ENCODE measurements at places on chromosomes 13 and 19.

DNA sequence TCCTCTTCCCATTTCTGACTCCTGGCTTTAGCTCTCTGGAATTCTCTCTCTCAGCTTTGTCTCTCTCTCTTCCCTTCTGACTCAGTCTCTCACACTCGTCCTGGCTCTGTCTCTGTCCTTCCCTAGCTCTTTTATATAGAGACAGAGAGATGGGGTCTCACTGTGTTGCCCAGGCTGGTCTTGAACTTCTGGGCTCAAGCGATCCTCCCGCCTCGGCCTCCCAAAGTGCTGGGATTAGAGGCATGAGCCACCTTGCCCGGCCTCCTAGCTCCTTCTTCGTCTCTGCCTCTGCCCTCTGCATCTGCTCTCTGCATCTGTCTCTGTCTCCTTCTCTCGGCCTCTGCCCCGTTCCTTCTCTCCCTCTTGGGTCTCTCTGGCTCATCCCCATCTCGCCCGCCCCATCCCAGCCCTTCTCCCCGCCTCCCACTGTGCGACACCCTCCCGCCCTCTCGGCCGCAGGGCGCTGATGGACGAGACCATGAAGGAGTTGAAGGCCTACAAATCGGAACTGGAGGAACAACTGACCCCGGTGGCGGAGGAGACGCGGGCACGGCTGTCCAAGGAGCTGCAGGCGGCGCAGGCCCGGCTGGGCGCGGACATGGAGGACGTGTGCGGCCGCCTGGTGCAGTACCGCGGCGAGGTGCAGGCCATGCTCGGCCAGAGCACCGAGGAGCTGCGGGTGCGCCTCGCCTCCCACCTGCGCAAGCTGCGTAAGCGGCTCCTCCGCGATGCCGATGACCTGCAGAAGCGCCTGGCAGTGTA is 2.7 kb downstream of the APOE start:
- no peak for DNase-seq

DNA sequence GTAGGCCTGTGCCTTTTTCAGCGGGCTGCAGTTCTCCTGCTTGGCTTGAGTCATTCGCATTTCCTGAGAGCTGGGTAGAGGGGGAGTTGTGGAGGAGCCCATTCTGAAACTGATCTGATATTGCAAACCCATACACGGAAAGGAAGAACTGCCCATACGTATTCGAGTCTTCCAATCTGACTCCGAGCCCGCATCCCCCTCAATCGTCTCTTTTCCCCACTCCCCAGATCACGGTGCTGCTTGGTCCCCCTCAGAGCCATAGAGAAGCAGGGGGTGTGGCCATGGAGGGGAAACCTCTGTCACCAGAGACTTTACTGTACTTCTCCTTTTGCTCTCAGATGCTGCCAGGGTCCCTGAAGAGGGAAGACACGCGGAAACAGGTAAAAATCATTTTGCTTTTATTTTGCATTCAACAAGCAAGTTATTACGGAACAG is at the start of gene CD22:
Gene CD22 (plus strand): TSS at position 337 of the 435 bp plus-strand sequence. CDS start 2,854 bp downstream, outside the sequence.
- DNase-seq, result no peak

- DNase-seq, result no peak
Observed at GRCh38 chr13:39415008-39415802, 187.8 kb downstream of the LHFPL6 start.

DNA sequence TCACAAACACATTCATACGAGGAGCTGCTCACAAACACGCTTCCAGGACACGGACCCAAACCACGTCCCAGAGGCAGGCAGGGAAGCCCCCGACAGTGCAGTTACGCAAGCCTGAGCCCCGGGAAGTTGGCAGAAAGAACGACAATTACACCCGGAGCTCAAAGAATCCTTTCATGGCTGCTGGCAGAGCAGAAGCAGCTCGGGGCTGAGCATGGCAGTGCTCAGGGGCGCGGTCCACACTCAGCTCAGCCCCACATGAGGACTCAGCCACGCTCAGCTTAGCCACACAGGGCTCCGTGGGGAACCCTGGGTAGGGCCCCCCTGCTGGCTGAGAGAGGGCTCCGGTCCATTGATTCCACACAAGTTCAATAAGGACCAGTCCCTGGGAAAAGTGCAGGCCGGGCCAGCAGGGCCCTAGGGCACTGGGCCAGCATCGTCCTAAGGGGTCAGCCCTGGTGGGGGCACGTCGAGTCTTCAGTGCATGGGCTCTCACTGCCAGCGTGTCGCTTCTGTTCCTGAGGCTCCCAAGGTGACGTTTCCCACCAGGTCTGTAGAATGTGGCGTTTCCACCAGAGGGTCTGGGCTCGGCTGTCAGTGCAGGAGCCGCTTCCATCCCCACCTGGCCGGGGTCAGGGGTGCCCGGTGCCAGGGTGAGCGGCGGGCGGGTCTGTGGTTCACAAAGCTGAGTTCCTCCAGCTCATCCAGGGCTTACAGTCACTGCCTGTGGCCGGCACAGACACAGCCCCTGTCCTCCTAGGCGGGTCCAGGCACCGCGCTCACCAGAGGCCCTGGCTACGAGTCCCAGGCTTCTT is 23.1 kb downstream of the GAS6 start:
- no peak for DNase-seq

GRCh38 chr13:64525687-64526086 is 2704.4 kb downstream of the PCDH9 start:
- no peak for DNase-seq

DNA sequence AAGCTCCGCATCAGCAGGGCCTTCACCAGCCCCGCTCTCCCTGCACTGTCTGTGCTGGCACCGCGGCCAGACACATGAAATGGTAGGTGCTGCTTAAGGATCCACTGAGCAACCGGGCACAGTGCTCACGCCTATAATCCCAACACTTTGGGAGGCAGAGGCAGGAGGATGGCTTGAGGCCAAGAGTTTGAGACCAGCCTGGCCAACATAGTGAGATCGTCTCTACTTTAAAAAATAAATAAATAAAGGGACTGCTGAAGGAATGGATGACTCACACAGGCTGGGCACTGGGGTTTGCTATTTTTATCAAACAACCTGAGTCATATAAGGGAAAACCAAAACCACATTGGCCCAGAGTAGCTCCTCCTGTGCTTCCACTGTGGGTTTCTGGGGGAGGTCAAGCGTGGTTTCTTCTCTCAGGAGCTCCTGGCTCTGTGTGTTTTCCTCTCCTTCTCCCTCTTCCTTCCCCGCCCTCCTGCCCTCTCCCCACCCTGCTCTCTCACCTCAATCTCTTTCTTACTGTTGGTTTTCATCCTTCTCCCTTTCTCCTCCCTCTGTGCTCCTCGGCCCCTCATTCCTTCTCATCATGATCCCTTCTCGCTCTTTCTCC is 21.3 kb downstream of the VRK3 start:
- peak; percentile 19 for DNase-seq

GRCh38 chr19:10474962-10475451 is 28.1 kb downstream of the KEAP1 start:
- no peak for DNase-seq

GRCh38 chr19:11198175-11198534 is 810 bp upstream of the KANK2 start:
- no peak for DNase-seq

DNA sequence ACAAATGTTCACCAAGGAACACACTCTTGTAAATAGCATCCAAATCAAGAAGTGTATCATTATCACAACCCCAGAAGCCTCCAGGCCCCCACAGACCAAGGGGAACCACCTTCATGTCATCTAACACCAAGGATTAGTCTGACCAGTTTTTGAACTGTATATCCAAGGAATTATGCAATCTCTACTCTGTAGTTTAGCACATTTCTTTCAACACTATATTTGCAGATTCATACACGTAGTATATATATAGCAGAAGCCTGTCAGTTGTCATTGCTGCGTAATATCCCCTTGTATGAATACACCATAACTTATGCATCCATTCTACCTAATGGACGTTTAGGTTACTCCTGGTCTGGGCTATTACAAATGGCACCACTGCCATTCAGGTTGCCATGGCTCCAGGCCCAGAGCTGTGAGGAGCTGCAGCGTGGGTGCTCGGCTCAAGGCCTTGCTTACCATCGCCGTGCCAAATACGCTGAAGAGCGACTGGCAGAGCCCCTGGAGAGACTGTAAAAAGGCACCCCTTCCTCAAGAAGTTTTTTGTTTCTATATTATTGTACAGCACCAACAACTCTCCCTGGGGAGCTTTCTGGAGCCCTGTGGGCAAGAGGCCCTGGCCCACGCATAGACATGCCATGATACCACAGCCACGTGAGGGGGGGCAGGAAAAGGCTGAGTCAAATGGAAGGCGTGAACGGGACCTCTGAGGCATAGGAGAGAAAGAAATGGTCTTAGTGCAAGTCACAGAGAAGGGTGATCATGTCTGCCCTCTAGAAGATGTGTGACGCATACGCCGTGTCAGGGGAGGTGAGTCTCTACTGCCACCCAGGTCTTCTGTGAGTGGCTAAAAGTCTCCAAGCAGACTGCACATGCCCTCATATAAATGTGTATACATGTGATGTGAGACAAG is 10.8 kb downstream of the LATS2 start:
- DNase-seq, result no peak

DNA sequence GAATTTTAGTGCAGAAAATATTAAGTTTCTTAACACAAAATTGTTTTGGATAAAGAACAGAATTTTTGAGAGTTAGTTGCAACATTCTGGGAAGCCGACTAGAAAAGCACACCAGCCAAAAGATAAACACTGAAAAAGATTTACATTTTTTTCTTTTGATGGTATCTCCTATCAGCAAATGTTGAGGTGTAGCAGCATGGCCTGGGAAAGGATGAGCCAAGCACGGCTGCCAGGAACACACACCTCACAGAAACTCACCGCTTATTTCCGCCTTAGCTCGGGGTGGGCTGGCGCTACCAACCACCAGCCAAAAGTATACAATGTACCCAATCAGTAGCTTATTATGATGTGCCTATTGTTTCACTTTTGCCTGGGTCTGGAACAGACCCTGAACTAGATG is 134.7 kb downstream of the MIPEP start:
- peak; percentile 1 for DNase-seq

DNA sequence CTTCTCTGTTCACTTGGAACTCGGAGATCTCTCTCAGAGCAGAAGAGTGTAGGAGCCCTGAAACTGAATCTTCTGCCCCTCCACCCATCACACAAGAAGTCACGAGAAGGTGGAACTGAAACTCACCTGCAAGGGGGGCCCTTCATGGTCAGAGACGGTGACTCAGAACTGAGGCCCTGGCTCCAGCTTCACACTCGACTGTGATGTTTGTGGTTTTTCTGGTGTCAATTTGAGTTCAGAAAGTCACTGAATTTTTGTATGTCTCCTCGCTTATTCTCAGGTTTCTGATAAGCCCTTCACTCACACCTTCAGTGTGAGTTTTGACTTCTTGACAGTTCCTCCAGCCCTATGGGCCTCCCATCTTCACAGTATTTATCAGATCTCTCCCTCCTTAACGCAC is 23.1 kb downstream of the SIGLEC5 start:
- DNase-seq, result no peak

GRCh38 chr19:57103573-57104277 is 16.1 kb upstream of the USP29 start:
- peak; percentile 26 for DNase-seq

GRCh38 chr13:94583926-94584325 is 12.0 kb downstream of the TGDS start:
- no peak for DNase-seq

DNA sequence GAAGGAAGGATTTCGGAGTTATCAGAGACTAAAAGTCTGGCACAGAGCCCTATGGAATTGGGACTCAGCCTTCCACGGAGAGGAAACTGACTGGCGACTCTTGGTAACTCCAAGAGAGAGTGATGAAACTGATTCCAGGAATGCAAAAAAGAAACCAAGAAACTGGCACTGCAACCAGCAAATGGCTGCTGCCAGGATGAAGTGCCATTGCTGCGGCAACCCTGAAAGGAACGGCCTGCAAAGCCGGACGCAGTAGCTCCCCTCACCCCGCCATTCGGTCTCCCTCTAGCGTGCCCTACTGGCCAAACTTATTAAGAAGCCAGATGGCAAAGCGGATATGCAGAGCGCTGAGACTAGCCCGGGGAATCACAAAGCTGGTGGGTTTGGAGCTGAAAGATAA is 236.0 kb downstream of the PCDH9 start:
- no peak for DNase-seq

DNA sequence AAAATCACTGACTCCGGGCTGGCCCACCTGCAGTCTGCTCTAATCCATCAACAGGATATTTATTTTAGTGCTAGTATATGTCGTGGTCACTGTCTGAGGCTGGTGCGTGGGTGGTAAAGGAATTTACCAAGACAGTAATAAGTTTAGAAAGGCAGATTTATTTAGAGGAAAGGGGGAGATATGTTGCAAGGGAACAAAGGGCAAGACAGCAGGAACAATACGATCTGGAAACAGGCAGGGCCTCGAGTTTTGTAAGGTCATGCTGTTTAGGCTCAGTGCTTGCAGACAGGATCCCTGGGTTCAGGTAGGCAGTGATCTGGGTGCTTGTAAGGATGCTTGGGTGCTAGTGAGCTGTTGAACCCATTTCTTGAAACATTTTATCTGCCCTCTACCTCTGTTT is 748.2 kb upstream of the SLITRK5 start:
- no peak for DNase-seq

DNA sequence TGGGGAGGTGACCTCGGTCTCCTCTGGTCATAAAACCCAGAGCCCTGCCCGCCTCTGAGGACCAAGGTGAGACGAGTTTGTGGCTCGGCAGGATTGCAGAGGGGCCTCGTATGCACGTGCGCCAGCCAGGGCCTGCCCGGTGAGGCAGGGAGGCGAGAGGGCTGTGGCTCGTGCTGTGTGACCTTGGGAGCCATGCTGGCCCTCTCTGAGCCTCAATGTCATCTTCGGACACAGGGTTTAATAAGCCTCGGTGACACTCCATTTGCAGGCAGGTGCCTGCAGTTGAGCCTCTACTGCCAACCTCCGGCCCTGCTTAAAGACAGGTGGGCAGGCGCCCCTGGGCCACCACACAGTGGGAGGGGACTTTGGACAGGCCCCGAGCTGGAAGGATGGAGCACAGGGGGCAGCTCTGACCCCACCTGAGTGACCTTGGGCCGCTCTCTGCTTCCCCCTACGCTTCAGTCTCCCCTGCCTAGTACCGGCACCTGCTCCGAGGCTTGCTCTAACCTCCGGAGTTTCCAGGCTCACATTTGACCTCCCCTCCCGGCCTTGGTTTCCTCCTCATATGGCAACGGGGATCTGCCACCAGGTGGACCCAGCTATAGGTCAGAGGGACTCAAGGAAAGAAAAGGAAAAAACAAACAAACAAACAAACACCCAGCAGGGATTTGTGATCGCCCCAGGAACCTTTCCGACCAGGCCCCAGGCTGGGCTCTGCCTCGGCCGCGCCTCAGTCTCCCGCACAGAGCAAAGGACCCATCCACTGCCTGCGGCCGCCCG is 3.1 kb downstream of the ZBTB7A start:
- DNase-seq, result no peak

GRCh38 chr19:6674868-6675305 is 4.9 kb upstream of the TNFSF14 start:
- peak; percentile 95 for DNase-seq

GRCh38 chr13:29791997-29792780 is 58.2 kb downstream of the UBL3 start:
- no peak for DNase-seq

- DNase-seq, result no peak
Observed at GRCh38 chr13:47845981-47846380, 155.1 kb downstream of the SUCLA2 start.
